ENCODE measurements at places on chromosomes 3 and 15.
A peak's percentile ranks its signal among the peaks of the same experiment; 100 is the strongest.

GRCh38 chr3:56806407-56806806, 4.7 kb upstream of the ARHGEF3 start:
- DNase-seq = no peak

DNA sequence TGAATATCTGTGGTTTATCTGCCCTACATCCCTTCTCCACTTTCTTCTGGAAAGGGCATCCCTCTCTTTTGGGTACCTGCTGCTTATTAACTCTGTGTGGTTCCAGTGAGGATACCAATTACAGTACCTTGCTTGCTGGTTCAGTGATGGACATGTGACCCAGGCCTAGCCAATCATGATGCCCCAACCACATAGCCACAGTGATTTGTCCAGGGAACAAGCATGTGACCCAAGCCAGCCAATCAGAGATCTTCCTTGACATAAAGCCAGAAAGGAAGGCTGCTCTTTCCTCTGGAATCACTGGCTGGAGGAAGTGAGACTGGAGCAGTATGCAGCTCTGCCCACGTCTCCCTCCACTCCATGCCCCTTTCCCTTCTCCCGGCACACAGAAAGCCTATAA, 10.9 kb upstream of the TMEM158 start:
- no peak for DNase-seq

DNA sequence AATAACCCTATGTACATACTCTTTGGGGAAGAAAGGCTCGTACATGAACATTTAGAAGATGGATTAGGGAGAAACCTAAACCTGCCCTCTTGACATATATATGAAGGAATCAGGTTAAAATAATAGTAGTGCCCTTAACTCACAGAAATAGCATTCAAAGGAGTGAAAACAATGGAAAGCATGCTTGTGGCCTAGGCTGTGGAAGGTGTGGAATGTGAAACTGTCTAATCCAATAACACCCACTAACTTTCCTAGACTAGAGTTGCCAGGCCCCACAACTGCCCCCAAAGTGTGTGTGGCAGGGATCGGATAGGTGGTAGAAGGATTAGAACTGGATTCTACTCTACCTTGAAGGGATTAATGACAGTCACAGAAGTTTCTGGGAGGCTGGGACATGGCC, 317.4 kb upstream of the LRRFIP2 start:
- DNase-seq = no peak

- no peak for DNase-seq
Observed at GRCh38 chr15:42331235-42331634, 28.1 kb upstream of the CAPN3 start.

GRCh38 chr3:177928172-177928873, 607.9 kb upstream of the KCNMB2 start:
- peak; percentile 86 for DNase-seq

DNA sequence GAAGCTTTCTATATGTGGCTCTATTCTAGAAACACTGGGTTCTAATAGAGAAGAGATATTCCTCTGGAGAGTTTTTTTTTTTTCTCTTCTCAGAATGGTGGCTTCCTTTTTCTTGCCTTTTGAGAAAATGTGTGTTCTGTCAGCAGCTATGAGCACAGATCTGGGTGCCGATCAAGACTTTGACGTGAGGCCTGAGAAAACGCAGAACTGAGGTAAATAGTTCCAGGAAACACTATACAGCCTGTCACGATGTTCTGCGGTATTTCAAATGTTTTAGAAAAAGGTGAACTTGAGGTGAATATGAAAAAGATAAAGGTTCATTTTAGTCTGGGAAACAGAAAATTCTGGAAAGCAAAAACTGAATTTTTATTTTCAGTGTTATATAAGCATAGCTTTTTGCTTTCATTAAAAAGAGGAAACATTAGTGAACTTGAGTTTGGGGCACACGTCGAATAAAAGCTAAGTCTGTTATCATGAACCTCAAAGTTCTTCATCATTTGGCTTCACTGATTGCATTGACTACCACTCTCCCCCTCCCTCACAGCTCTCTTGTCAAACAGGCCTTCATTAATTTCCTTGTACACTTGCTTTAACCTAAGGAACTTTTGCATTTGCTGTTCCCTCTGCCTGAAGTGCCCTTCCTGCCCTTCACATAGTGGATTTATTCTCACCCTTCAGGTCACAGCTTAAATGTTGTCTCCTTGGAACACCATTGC, 265.1 kb downstream of the NFKBIZ start:
- no peak for DNase-seq

GRCh38 chr3:172839679-172840078, 89.2 kb downstream of the ECT2 start:
- no peak for DNase-seq

- DNase-seq = no peak
Observed at GRCh38 chr3:42503957-42504333, 1.5 kb downstream of the VIPR1 start.

DNA sequence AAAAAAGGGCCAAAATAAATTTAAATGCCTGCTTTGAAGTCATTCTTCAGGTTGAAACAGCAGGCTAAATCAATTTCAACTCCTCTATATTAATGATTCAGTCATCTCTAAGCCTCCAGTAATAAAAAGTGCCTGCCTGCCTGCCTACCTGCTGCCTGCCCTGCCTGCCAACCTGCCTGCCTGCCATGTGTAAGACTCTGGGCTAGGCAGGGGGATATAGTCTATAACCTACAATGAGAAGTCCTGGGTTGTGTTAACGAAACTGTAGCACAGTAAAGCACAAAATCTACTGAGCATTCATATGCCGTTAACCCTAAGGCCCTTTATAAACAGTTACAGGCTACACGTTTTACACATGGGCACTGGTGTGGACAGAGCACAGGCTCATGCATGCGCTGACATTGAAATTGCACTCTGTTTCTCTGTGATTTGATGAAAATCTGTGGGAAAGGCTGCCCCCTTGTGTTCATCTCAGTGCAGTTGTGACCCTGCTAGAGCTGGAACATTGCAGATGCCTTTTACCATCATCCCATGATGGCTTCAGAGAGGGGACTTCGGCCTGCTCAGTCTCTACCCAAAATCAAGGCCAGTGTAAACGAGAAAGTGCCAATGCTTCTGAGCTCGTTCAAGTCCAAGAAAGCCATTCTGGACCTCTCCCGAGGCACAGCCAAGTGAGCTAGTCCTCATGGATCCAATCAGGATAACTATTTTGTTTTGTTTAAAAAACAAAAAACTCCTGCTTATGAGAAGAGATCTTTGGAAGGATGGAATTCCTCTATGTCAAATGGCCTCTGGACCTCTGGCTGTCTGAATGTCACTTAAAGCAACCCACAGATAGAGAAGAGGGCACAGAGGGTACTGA, 64.6 kb downstream of the EFL1 start:
- peak; percentile 55 for DNase-seq

DNA sequence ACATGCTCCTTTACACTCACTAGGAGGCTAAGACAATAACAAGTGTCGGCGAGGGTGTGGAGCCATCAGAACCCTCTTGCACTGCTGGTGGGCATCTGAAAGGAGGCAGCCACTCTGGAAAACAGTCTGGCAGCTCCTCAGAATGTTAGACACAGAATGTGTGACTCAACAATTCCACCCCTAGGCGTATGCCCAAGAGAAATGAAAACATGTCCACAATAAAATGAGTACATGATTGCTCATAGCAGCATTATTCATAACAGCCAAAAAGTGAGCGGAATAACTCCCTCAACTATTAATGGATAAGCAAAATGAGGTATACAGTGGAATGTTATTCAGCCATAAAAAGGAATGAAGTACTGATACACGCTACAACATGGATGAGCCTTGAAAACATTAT, 57.8 kb downstream of the WNT7A start:
- DNase-seq = no peak

GRCh38 chr3:97658668-97659285, 105.8 kb upstream of the ARL6 start:
- DNase-seq = no peak

DNA sequence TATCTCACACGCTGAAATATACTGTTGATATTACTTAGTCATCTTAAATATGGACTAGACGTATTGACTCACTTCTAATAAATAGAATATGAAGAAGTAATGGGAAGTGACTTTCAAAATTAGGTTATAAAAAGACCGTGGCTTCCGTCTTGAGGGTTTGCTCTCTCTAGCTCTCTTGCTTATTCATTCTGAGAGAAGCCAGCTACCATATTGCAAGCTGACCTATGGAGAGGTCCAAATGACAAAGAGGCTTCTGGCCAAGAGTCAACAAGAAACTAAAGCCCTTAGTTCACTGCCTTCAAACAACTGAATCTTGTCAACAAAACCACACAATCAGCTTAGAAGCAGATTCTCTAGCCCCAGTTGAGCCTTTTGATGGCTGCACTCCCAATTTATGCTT, 46.1 kb downstream of the SLC9C1 start:
- DNase-seq = peak; percentile 9

GRCh38 chr3:140559546-140559945, 118.3 kb upstream of the TRIM42 start:
- no peak for DNase-seq

GRCh38 chr3:25587094-25587493, 77.6 kb downstream of the TOP2B start:
- DNase-seq = no peak

DNA sequence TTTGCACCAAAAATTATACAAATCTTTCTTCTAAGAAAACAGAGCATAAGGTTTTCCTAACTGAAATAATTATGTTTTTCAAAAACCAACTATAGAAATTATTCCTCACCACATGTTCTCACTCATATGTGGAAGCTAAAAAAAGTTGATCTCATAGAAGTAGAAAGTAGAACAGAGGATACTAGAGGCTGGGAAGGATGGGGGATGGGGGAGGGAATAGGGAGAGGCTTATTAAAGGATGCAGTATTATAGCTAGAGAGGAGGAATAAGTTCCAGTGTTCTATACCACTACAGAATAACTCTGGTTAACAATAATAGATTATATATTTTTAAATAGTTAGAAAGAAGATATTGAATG, 12.7 kb upstream of the TMEM212 start:
- no peak for DNase-seq

DNA sequence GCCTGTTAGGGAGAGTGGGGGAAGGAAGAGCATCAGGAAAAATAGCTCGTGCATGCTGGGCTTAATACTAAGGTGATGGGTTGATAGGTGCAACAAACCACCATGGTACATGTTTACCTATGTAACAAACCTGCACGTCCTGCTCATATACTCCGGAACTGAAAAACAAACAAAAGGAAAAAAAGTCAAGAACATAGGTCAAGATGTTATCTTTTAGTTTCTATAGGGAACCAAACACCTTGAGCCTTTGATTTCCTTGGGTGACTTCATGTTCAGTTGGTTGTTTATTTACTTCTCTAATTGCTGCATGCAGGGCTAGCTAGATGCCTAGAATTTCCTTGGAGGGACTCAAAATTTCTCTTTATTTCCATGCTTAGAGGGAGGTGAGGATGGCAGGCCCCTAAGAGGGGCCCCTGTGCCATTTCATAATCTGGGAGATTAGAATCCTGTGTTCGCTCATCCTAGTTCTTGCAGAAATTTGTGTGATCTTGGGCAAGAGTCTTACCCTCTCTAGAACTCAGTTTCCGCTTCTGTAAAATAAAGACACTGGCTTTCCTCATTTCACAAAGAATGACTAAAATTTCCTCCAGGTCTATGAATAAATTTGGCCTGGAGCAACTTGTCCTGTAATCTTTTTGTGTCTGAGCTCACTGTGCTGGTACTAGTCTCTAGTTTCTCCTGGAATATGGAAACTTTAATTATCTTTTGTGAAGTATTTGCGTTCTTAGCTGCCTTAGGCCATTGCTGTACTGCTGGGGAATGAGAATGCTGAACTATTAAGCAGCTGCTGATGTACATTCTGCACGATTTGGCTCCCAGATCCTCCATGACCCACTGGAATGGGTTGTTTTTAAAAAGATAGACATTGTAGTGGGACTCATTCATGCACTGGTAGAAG, 457.5 kb downstream of the EDEM1 start:
- DNase-seq = peak; percentile 52

DNA sequence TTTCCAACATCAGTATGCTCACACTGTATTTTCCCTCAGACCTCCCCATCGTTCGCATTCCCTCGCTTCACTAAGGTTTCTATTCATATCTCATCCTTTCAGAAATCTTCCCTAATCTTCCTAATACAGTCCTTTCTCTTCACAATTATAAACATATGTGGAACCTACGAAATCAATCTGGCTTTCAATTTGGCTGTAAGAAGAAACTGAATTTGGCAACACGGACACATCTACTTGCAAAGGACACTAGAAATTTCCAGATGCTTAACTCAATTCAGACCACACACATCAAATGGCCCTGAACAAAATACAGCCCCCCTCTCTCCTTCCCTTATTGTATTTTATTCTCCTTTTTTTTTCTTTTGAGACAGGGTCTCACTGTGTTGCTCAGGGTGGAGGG, 39.1 kb upstream of the TM4SF19 start:
- no peak for DNase-seq

DNA sequence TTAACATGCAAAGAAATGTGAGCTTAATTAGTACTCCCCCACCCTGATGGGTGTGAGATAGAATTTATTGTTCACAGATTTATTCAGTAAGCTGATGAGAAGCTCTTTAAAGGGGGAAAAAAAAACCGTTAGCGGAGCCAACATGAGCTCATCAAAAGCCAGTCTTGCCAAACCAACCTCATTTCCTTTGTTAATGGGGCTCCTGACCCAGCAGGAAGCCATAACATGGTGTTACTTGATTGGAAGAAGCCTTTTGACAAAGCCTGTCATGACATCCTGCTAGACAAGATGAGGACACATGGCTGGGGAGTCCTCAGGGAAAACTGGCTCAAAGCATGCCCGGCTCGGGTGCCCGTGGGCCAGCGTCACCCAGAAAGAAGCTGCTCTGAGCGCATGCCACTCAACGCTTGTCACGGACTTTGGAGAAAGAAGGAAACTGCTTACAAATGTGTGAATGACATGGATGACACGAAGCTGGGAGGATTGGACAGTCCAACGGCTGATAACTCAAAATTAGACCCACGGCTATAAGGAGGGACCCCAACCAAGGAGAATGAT, 64.6 kb downstream of the SLCO2A1 start:
- DNase-seq = no peak

DNA sequence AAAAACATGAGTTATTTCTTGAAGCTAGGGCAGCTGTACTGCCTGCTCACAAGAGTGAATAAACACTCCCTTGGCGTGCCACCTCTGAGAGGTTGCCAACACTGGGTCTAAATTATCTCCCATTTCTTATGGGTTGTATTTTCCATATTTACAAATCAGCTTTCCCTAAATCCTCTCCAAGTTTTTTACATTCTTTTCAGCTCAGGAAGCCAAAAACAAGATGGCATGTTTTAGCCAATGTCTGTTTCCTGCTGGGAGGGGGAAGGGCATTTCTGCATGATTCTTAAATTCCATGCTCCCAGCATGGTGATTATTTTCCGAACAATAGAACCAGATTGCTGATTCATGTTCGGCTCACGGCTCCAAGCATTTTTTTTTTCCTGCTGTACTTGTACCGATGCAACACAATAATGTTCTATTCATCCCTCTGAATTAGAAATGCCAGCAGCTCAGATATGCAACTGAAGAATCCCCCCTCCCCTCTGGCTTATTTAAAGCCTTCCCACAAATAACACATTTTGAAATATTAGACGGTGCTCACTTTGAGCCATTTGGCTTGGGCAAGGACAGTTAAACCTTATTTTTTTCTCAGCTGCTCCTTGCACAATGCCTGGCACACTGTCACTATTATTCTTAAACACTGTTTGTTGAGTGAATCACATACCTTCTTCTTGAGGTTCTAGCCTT, 252.5 kb downstream of the THRB start:
- no peak for DNase-seq

GRCh38 chr3:119315600-119316312, 21.6 kb downstream of the ARHGAP31 start:
- no peak for DNase-seq

Data from inflammatory macrophage treated with lipopolysaccharide for 4 hours (primary cell).